Umbilical cord (tissue), 2 donors: ENCODE measurements at places on chromosomes 7 and 10.

- DNase-seq, result no peak
Observed at GRCh38 chr7:108568801-108569380, 615 bp downstream of the THAP5 start.

DNA sequence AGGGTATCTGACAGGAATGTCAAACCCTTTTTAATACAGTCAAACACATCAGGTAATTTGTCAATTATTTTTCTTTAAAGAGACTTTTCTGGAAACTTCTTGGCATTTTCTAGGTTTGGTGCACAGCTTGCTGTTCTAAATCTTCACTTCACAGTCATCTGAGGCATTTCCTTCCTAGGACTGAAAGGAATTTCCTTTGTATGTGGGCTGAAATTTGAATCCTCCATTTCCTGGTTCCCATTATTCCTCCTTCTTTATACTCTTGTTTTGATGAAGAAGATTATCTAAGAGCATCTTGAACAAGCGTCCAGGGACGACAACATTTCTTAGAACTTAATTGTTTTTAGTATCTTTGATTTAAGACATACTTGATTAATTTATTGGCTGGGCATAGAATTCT lies 24.9 kb downstream of the CALD1 start:
- DNase-seq, result no peak

- DNase-seq, result no peak
Observed at GRCh38 chr10:128884033-128884425, 583.0 kb upstream of the MGMT start.

- DNase-seq, result no peak
Observed at GRCh38 chr10:90859321-90859751, 1.5 kb upstream of the HTR7 start.

GRCh38 chr10:19408924-19409323 lies 360.3 kb downstream of the MALRD1 start:
- no peak for DNase-seq

- peak; percentile 38 for DNase-seq
Observed at GRCh38 chr10:44567471-44567870, 182.6 kb upstream of the CXCL12 start.

DNA sequence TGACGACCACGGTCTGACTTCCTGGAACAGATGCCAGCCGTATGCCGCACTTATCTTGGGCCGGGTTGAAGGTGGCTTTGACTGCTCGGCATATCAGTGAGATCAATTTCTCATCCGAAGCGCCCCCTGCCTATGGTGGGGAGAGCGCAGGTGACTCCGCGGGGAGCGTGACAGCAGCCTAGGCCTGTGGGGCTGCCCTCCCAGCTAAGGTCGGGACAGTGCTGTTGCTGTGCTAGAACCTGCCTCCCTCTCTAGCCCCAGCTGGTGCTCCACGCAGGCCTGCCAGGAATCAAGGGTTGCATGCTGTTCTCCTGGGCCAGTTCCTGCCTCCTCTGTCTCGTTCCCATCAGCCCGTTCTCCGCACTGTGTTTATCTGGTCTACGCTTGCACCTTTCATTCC lies 49.8 kb downstream of the PODXL start:
- no peak for DNase-seq

DNA sequence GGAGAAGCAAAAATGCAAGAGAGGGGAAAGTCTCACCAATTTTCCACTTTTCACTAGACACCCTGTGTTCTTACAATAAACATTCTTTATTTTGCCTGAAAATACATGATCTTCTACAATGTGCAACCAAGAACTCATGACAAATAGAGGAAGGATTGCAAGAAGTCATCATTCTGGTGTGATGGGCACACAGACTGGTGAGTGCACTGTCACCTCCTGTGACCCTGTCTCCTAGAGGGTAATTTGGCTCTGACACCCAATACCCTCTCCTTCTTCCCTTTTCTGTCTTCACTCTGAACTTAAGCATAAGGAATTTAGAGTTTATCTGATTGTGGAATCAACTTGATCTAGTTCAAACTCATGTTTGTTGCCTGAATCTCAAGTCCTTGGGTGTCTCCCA lies 153.7 kb downstream of the SH2D4B start:
- DNase-seq, result no peak

DNA sequence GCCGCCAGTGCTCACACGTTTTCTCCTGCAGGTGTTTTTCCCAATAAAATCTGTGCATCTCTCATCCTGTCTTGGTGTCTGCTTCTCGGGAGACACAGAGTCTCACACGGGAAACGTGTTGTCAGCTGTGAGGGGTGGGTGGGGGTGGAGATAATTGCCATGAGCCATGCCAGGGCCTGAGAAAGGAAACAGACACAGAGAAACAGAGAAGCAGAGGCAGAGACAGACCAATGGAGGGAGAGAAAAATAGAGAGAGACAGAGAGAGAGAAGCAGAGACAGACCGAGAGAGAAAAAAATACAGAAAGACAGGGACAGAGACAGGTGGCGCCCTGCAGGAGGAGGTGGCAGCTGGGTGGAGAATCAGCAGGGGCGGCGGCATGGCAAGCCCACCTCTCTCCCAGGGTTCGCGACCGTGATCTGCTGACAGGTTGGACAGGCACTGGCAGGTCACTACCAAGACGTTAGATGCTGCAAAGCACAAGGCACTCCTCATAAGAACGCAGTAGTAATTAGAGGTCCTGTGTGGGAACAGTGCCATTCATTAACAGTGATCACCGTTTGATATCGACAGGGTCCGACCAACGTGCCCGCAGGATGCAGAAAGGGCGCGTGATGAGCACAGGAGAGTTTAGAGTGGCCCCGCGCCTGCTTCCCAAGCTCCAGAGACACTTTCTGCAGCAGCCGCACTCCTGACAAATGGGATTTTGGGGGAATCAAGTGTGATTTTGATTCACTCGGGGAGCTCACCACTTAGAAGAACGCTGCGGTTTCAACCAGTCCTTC lies 70.5 kb upstream of the INSIG1 start:
- DNase-seq, result no peak

- DNase-seq, result no peak
Observed at GRCh38 chr10:73828161-73828560, 16.8 kb upstream of the NDST2 start.

GRCh38 chr10:8534096-8534495 lies 479.6 kb downstream of the GATA3 start:
- peak; percentile 57 for DNase-seq

GRCh38 chr7:99142727-99143520 lies 984 bp downstream of the SMURF1 start:
- peak; percentile 93 for DNase-seq

DNA sequence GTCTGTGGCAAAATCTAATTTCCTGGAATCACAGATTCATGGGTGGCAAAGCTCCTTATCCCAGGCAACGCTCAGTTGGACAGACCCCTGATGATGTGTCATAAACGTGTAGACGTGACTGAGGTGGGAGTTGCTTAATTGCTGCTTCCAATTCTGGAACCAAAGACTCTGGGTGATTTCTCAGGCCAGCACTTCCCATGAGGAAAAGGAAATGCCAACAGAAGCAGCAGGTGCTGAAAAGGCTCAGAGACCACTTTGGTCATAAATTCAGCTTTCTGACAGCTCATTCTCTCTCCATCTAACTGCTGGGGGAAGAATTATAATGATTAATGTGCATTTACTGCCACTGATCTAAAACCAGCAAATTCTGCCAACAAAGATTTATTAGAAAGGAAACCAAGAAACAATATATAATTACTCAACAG lies 88.7 kb downstream of the OSBPL3 start:
- no peak for DNase-seq

DNA sequence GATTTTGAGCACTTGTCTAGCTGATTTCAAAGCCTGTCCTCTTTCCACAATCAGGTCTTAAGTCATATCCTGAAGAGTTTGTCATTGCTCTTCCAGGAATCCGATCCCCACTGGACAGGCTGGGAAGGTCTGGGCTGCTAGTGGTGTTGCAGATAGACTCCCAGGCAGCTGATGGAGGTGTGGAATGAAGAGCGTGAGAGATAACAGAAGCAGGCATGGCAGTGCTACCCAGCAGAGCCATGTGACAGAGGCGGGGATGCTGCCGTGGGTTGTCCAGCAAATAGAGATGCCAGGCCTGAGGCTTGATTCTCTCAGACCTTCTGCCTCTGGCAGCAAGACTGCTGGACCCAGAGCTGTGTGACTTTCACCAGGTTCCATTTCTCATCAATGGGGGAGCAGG lies 116.5 kb upstream of the EEPD1 start:
- DNase-seq, result no peak

DNA sequence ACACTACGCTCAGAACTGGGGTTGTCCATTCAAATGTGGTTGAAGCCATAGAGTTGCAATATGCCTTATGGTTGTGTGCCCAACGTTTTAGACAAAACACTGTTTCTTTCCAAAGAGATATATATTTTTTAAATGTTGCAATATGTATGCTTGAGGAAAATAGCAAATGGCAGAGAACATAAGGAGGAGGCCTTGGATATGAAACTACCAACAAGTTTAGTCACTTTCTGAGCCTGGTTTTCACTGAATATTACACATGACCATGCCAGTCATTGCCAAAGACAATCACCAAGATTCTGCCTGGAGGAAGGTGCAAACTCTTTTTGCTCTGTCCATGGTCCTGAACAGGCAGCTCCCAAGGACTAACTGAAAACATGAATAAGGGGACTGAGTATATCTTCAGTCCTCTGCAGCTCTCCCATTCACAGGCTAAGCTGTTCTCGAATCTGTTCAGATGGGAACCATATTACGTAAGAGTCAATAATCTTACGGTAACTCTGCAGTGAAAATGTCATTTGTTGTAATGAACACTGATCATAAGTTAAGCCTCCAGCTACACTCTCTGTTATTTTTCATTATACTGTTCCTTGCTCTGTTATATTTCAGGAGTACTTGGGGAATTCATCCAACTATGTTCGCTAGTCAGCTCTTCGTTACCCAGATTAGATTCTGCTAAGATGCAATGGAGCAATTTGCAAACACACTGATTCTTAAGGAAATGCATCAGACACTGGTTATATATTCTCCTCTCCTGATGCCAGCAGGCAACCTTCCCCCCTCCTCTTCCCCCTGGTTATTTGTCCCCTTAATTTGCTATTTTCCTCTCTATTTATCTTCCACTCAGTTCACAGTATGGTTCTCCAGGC lies 90.7 kb upstream of the C1QL3 start:
- DNase-seq, result peak; percentile 18

- DNase-seq, result no peak
Observed at GRCh38 chr10:3064423-3064822, 2.9 kb upstream of the PFKP start.

DNA sequence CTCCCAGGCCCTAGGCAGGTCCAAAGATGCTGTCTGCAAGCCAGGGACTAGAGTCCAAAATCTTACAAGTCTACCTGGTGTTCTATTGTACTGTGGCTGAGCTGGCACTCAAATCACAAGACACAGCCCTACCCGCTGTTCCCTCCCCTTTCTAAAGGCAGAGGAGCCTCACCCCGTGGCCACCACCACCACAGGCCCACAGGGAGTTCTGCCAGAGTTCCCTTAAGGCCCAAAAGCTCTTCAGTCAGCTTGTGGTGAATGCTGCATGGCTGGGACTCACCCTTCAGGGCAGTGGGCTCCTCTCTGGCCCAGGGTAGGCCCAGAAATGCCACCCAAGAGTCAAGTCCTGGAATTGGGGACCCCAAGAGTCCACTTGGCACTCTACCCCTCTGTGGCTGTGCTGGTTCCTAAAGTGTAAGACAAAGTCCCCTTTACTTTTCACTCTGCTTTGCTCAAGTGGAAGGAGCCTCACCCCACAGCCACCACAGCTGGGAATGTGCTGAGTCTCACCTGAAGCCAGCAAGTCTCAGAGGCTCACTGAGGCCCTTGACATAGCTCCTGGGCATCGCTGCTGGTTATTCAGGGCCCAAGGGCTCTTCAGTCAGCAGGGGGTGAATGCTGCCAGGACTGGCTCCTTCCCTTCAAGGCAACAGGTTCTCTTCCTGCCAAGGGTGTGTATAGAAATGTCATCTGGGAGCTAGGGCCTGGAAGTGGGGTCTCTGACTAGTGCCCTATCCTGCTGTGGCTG lies 48.8 kb upstream of the PSAP start:
- no peak for DNase-seq

GRCh38 chr7:130814778-130815335 lies 80.8 kb upstream of the KLF14 start:
- DNase-seq, result no peak

DNA sequence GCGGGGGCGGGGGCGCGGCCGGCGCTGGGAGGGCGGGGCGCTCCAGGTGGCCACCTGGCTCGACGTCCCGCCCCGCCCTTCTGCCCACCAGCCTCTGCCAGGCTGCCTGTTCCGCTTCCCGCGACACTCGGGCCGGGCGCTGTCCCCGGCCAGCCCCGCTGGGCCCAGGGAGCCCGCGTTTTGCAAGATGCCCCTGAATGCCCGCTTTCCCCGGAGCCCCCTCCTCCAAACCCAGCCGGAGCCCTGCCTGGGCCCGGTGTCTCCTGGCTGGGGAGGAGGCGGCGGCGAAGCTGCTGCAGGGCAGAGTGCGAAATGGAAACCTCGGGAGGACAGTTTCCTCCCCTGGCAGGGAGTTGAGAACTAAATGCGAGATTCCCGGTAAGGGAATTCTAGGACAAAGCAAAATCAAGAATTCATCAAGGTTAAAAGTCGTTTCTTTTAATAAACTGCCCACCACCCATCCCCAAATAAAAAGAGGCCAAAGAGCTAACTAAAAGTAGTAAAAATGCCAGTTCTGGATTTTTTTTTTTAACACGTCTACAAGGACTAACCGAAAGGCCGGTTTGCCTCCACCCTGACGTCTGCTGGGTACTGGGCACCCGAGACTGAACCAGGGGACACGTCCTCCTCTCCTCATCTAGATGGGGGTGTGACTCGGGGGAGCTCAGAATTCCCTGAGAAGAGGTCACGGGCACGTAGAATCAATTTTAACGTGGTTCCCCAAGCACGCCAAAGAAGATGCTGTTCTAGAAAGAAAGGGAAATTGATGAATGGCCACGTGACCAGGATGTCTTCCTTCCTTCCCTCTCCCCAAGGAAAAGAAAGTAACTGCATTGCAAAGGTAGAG lies 200.4 kb upstream of the NFE2L3 start:
- DNase-seq, result peak; percentile 42

DNA sequence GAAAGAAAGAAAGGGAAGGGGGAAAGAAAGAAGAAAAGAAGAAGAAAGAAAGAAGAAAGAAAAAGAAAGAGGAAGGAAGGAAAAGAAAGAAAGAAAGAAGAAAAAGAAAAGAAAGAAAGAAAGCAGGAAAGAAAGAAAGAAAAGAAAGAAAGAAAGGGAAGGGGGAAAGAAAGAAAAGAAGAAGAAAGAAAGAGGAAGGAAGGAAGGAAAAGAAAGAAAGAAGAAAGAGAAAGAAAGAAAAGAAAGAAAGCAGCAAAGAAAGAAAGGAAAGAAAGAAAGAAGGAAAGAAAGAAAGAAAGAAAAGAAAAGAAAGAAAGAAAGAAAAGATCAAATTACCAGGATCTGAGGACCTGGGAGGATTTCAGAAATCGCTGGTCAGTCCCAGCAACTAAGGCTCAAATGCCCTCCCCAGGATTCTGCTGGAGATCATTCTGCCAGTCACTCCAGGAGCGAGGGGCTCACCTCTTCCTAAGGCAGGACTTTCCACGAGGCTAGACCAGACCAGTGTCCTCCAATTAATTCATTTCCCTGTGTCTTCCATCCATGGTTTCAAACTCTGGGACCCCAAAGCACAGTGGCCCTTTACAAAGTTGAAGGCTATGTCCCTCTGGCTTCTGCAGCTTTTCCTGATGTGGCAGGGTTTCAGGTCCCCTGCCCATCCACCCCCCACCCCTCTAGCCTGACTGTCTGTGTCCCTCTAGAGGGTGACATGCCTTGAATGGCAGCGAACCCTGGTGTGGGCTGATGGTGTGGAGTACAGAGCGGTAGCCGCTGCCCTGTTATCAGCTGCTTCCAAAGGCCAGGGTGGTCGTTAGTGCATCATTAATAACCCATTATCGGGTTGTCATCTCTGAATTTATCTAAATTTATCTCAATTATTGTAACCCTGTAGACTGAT lies 77.9 kb downstream of the PARP12 start:
- DNase-seq, result no peak
